ENCODE measurements at places on chromosomes 2 and 18. TPM values are rescaled to one million over a fixed set of nuclear protein-coding genes. Genes with fewer than 3 reads are reported as not detected.

- no peak for DNase-seq
Observed at GRCh38 chr2:122531290-122532071, 776.0 kb downstream of the TSN start.

- peak; percentile 23 for DNase-seq
Observed at GRCh38 chr18:46174342-46175041, 70.3 kb downstream of the HAUS1 start.

- DNase-seq, result no peak
Observed at GRCh38 chr18:23572570-23572969, 13.7 kb downstream of the NPC1 start.

The PSMD1 gene
- total RNA-seq, result 125 TPM

DNA sequence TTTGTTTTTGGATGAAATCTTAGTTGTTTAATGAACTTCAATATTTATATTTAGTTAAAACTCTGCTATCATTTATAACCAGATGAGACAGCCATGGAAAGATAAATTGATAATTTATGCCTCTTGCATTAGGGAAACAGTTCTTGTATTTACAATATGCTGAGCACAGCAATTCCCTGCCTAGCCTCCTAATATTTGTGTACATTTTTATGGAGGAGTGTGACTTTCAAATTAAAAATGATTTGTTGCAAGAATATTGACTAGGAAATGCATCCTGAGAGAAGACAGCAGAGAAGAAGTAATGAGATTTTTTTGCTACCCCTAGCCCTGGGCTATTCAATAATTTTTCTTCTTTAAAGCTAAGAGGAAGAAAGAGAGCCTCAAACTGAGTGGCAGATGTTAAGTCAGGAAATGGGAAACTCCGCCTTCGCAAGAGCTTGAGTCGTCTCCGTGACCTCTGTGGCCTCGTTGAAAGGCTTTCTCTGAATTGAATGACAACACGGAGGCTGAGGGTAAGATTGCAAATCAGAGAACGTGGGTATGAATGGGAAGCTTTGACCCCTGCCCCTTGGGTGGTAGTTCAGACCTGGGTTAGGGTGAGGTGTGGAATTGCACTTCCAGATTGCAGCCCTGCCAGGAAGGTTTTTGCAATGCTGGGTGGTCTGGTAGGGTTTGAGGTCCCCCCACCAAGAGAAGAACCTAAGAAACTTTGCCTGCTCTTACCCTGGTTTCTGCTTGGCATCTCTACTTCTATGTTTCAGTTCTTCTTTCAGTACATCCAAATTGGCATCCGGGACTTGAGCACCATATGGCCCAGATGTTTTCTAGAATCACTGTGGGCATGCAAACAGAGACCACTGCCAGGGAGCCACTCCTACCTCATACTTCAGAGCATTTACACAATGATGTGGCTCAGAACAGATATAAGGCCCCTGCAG lies 210.3 kb upstream of the RBMS1 start:
- no peak for DNase-seq

GRCh38 chr2:133633881-133634409 lies 65.7 kb upstream of the NCKAP5 start:
- DNase-seq, result peak; percentile 29

DNA sequence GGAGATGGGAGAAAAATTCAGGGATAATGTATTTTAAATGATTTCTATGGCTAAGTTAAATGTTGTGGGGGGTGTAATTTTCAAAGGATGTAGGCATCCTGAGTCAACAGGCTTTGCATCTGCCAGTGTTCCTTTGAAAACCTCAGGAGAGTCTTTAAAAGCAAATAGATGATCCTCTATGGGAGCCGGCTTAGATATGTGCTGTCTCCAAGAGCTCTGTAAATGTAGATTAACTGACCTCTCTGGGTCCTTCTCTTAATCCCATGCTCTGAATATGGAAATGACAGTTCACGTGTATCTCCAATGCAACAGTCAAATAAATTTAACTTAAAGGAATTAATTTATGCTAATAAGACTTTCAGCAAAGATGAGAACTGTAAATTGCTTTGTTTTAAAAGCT lies 292.7 kb downstream of the ERBB4 start:
- DNase-seq, result no peak

GRCh38 chr18:22226801-22227200 lies 57.4 kb downstream of the GATA6 start:
- no peak for DNase-seq

- no peak for DNase-seq
Observed at GRCh38 chr2:219709331-219709761, 81.9 kb downstream of the SLC4A3 start.

The SIX3 gene
- not detected for total RNA-seq

DNA sequence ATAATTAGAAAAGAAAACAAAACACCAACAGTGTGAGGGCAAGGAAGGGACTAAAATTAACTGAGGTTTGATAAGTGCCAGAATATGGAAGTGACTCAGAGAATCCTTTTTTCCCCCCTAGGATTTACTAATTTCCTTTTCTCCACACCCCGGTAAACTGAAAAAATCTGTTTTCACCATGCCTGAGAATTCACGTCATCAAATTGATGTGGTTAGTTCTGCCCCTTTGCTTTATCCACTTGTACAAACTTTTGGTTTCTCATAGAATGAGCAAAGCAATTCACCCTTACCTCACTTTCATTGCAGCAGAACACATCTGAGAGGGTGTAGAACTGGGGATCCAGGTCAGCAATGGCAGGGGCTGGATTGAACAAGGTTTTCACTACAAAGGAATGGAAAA lies 57.8 kb downstream of the RBKS start:
- DNase-seq, result peak; percentile 94

The TTLL4 gene
- 5.9 TPM for total RNA-seq

The OR6B2 gene
- not detected for total RNA-seq

DNA sequence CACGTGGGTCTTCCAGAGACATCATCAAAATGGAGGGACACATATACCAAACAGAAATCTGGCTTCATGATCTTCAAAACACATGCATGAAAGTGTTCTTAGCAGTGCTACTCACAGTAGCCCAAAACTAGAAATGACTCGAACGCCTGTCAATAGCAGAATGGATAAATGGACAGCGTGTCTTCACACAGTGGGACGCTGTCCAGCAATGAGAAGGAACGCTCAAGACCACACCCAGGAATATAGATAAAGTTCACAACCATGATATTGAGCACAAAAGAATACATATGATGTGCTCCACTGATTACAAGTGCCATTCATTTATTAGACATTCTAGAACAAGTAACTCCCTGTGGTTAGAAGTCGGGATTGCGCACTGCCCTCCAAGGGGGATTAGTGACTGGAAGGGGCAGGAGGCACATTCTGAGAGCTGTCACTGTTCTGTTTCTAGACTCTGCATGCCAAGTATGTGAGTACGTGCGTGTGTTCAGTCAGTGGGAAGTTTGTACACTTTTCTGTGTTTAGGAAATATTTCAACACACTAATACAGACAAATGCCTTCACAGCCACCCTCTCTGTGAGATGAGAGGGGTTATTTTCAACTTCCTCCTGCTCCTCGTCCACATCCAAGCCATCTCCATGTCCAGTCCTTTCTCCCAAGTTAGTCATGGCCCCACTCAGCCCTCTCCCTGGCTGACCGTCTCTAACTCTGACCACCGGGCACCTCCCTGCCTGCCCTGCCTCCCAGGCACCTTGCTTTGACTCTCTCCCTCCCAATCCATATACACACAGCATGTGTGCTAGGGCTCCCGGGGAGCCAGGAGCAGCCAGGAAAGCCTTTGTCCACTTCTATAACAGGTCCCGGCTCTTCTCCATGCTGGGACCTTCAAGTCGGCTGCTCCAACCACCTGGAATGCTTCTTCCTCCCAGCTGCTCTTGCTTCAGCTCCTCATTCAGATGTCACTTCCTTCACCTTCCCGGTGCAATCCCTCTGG lies 26.9 kb upstream of the TNS1 start:
- no peak for DNase-seq

The MTCL1 gene
- 56.0 TPM for total RNA-seq

The ALLC gene
- total RNA-seq, result not detected

- DNase-seq, result no peak
Observed at GRCh38 chr2:165074884-165075283, 119.6 kb upstream of the SLC38A11 start.

DNA sequence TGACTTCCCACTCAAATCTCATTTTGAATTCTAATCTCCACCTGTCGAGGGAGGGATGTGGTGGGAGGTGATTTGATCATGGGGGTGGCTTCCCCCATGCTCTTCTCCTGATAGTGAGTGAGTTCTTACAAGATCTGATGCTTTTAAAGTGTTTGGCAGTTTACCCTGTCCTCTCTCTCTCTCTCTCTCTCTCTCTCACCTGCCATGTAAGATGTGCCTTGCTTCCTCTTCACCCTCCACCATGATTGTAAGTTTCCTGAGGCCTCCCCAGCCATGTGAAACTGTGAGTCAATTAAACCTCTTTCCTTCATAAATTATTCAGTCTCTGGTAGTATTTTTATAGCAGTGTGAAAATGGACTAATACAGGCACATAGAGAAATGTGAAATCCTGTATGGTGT lies 7.0 kb upstream of the LDAH start:
- DNase-seq, result no peak

GRCh38 chr2:38170067-38170466 lies 94.1 kb upstream of the CYP1B1 start:
- DNase-seq, result peak; percentile 98

- DNase-seq, result no peak
Observed at GRCh38 chr2:29723255-29724001, 198.0 kb downstream of the ALK start.
